Central memory CD8-positive, alpha-beta T cell (primary cell): ENCODE measurements at places on chromosomes 12 and 14.

DNA sequence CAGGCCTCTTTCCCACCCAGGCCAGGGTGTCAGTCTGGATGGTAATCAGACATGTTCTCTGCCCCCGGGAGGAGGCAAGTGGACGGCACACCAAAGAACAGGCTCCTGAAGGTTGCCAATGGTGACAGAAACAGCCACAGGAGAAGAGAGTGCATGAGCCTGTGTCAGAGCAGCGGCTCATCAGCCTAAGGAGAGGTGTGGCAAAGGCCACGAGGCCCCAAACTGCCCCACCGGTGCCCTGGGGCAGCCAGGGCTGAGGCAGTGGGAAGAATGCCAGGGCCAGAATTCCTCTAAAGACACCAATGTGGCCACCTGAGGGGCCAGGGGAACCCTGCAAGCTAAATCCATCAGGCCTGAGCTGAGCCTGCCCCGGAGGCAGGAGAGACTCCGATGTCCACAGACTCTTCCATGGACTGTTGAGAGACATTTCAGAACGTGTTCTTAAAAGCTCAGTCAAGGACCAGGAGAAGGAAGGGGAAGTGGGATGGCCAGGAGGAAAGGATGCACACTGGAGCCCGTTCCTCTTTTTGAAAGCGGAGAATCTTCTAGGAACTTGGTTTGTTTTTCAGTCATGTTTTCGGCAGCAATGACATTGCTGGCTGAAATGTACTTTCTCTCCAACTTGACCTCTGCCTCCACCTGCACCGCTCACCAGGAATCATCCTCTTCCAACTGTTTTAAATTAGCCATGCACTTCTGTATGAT is 176.3 kb upstream of the FKBP4 start:
- DNase-seq: no peak

DNA sequence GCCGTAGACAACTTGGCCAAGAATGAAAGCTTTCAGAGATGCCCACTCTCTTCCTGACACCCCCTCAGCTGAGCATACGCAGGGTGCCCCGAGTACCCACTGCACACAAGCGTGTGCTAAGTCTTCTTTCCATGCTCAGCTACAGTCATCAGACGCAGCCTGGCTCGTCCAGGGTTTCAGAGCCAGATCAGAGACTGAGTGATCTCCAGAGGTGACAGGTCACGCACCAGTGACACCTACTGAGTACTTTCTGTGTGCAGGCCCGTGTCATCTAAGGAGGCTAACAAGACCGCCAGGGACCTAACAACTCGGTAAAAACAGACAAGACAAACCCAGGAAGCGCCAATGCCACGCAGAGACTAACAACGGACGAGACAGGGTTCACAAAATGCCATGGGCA is 25.1 kb downstream of the STX2 start:
- no peak for DNase-seq

GRCh38 chr14:68217791-68218340 is 398.3 kb downstream of the RAD51B start:
- DNase-seq: no peak

DNA sequence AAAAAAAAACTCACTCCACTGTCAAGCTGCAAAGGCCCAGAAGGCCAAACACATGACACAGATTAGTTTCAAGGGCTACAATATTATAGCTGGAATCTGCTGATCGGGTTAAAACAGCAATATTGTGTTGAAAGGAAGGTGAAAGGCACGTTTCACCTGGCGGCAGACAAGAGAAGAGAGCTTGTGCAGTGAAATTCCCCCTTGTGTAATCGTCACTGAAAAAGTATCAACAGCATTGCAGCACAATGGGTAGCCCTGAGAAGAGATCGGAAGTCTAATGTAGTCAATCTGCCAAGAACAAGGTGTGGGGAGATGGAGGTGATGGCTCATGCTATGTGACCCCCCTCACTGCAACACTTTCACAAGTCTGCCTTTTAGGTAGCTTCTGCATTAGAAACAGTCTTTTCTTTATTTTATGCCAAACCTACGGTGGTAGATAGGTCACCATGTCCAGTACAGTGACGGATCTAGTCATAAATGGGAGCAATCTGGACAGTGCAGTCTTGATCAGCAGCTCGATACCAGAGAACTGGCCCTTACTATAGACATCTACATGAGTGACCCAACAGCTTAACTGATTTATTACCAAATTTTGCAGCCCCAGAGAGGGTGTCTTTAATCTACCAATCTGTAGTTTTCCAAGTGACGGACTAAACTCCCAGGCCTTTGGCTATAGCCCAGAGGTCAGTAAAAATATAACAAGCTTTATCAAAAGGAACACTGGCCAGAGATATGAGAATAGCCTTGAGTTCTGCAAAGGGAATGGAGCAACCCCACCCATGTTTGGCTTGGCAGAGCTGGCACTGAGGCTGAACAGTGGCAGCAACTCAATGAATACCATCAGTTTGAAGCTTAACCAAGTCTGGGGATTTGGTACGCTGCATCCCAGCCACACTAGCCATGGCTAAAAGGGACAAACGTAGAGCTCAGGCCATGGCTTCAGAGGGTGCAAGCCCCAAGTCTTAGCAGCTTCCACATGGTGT is 35.4 kb downstream of the SPTSSA start:
- DNase-seq: no peak

DNA sequence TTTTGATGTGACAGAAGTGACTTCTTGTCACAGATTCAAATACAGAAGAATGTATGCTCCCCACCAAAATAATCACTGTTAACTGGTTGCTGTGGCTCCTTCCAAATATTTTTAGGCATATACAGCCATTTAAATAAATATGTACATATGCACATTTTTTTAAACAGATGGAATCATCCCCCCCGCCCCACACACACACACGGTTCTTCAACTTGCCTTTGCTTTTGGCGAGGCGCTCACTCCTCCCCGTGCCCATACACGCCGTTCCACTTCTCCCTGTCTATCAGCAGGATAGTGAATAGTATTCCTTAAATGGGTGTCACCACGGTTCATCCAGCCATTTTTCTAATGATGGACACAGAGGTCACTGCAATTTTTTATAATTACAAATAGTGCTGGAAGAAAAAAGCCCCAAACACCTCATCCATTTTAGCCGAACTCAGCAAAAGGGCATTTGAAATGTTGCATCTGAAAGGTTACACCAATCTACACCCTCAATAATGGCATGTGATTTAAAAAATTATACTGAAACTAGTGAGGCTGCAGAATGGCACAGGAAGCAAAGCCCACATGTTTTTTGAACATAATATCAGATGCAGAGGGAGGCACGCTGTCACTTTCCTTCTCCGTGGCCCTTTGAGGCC is 39.2 kb upstream of the MEG3 start:
- DNase-seq: no peak

DNA sequence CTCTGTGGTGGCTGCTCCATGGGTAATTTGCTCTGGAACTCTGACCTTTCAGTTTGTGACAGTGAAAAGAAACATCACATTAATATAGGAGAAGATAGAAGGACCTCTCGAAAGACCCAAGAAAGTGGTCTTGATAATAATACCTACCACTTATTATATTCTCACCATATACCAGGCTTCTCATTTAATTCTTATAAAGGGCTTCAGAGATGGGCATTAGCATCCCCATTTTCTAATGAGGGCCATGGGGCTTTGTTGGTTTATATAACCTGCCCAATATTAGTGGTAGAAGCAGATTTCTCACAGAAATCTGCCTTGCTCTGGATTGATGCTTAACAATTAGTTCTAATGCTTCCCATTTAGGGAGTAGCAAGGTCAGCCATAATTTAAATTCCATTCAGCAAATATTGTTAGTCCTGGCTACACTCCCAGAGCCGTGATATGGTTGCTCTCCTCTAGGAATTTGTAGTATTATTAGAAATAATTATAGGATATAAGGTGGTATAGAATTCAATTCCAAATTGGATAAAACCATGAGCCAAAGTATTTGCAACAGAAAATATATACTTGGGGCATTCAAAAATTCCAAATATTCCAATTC is 7.4 kb upstream of the AMIGO2 start:
- no peak for DNase-seq

GRCh38 chr12:85237327-85237726 is 42.7 kb upstream of the ALX1 start:
- no peak for DNase-seq

- no peak for DNase-seq
Measured at GRCh38 chr12:109432431-109432830, 44.7 kb downstream of the KCTD10 start.

DNA sequence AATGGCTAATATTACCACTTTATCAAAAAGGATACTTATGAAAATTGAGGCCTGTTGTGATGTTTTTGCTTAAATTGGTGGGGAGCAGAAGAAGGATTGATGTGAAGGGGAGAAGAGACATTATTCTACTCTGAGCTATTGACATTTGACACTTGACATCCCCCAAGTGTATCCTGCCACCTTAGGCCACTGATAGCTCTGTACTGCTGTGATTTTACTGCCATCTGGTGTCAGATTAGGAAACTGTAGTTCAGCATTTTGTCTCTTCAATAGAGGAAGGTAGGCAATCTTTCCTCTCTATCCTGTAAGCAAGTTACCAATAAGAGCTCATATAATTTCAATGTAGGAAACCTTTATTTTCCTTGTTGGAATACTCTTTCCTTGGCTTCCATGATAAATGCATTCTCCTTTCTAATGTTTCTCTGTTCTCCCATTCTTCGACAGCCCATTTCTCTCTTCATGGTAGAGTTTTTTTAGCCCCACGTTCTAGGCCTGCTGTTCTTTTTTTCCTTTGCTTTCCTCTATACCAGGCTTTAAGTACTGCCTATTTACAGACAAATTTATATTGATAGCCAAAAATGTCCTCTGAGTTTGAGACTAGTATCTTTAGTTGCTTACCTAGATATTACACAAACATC is 46.3 kb downstream of the PPHLN1 start:
- no peak for DNase-seq

DNA sequence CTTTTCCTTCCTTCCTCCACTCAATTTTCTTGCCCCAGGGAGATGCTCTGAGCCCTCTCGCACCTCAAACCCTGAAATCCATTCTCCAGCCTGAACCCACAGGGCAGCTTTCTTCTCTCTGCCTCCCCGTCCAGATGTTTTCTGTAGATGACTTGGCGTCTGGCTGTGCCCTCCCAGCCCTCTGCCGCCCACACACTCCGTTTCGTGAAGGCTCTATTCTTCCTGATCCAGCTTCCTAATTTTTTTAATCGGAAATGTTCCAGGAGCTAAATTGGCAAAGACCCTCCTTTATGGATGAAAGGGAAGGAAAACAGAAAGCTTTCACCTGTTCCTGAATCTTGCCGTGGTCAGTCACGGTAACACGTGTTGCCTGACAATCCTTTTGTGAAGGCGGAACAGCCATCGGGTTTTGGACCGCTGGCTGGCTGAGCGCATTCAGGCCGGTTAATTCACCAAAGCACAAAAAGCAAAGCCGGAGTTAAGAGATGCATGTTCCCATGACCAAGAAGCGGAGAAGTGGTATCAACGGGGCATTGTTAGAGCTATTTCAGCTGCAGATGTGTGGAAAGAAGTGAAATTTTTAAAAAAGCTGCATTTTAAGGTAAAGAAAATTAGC is 70.2 kb upstream of the FBRSL1 start:
- DNase-seq: no peak

- no peak for DNase-seq
Measured at GRCh38 chr14:90140956-90141316, 79.1 kb downstream of the KCNK13 start.

DNA sequence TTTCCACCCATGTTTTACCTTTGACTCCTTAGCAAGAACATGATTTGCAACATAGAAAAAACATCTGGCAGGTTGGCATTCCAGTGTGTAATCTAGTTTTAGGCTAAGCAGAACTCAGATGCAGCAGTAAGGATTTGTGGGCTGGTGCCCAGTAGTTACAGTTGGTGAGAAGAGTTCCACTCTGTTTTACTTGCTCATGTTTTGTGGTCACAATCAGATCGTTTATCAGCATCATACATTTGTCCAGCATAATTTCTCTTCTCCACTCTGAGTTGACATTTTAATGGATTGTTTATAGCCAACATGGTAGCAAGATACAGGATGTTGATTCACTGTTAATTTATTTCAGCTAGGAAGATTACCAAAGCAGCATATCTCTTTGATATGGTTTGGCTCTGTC is 120.0 kb downstream of the PDE6H start:
- DNase-seq: no peak

GRCh38 chr12:11853126-11853525 is 203.7 kb downstream of the ETV6 start:
- no peak for DNase-seq

DNA sequence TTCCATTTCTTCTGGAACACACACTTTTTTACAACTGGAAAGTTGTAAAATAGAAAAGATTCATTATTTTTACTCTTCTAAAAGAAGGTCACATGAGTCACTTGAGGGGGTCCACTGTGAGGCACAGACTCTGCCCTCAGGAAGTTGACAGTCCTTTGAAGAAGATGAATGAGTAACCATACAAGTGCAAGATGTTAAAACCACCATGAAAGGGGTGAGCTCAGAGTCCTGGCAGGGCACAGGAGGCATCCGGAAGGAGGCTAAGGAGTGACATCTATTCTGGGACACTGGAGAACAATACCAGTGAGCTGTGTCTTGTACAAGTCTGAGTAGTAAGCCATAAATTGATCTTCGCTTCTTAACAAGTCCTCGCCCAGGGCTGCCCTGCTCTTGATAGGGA is 126.0 kb upstream of the FRMD6 start:
- no peak for DNase-seq

DNA sequence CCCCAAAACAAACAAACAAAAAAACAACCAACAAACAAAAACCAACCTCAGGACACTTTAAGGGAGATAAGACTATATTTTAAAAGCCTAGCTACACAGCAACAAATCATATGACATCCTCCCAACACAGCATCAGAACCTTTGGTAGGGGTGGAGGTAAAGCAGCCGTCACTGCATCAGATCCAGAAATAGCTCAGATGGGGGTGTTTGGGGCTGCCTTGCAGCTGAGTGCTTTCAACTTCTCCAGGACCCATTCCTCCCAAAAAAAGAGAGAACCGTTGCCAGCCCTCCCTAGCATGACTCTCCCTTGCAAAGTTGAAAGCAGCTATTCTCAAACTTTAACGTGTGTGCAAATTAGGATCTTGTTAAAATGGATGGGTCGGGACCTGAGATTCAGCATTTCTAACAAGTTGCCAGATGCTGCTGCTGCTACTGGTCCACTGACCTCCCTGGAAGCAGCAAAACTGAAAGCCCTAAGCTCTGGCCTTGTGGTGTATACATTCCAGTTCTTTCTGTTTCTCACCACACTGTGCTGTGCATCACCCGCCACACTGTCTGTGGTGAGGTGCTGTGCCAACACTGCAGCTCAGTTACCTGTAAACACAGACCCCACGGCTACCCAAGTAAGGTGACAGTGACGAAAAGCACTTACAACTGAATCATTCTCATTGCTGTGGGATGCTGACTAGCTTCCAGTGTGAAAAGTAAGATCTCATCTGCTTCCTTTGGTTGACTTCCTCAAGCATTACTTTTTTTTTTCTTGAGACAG is 54.0 kb downstream of the SLC38A1 start:
- DNase-seq: peak; percentile 61

GRCh38 chr14:63182968-63183367 is 21.3 kb upstream of the RHOJ start:
- no peak for DNase-seq

- DNase-seq: no peak
Measured at GRCh38 chr12:120994059-120994458, 15.7 kb downstream of the HNF1A start.

- DNase-seq: no peak
Measured at GRCh38 chr14:51643140-51643539, 8.6 kb upstream of the FRMD6 start.

- no peak for DNase-seq
Measured at GRCh38 chr12:49972641-49973360, at the start of gene AQP6. AQP6 (plus strand) TSS chr12:49972947; CDS start chr12:49973174, 227 bp downstream.

GRCh38 chr12:67453191-67453590 is 184.0 kb downstream of the CAND1 start:
- DNase-seq: no peak

- no peak for DNase-seq
Measured at GRCh38 chr12:116165036-116165425, 112.5 kb downstream of the MED13L start.
